ENCODE measurements at places on chromosomes 5 and 9. TPM values are rescaled to one million over a fixed set of nuclear protein-coding genes. Genes with fewer than 3 reads are reported as not detected.

BDP1 gene
- total RNA-seq = 27.9 TPM

MIGA2 gene
- 38.6 TPM for total RNA-seq

FBP2 gene
- total RNA-seq = not detected

DRD1 gene
- not detected for total RNA-seq

DNAI1 gene
- not detected for total RNA-seq

CDHR2 gene
- 2.1 TPM for total RNA-seq

VCP gene
- total RNA-seq = 179 TPM

NDST1 gene
- 0.39 TPM for total RNA-seq

TMEM203 gene
- 29.7 TPM for total RNA-seq

MTMR12 gene
- total RNA-seq = 22.5 TPM

HMGCS1 gene
- 132 TPM for total RNA-seq

RANBP17 gene
- total RNA-seq = not detected

TIMD4 gene
- total RNA-seq = 3.4 TPM

TSLP gene
- not detected for total RNA-seq
